ENCODE measurements at places on chromosomes 2 and 18.

GRCh38 chr2:47650001-47650535 lies 132.9 kb upstream of the MSH6 start:
- DNase-seq: no peak

GRCh38 chr2:120384486-120385354 lies 38.8 kb downstream of the INHBB start:
- no peak for DNase-seq

- DNase-seq: no peak
Observed at GRCh38 chr18:46275370-46275769, 171.2 kb downstream of the HAUS1 start.

DNA sequence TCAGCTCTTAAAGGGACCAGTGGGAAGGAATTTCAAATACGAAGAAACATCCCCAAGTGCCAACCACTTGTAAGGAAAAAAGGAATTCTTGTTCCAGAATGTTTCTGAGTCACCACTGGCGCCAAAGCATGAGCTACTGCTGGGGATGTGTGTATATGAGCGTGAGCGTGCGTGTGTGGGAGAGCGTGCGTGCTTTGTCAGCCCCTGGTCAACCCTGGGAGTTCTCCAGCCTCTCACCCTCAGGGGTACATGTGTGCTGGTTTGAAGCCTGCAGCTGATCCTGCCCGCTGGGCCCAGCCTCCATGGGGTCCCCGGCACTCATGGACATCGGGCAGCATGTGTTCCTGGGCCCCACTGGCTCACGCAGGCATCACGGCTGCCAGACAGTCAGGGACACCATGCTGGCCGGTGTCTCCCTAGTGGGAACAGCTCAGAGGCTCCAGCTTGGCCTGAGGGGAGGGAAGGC lies 17.1 kb downstream of the HS6ST1 start:
- no peak for DNase-seq

DNA sequence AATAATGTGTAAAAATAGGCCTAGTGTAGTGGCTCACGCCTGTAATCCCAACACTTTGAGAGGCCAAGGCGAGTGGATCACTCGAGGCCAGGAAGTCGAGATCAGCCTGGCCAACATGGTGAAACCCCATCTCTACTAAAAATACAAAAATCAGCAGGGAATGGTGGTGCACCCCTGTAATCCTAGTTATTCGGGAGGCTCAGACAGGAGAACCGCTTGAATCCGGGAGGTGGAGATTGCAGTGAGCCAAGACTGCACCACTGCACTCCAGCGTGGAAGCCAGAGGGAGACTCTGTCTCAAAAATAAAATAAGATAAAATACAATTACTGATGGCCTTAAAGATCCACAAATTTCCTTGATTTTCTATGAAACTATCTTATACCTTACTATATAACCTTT lies 3.8 kb downstream of the ATF2 start:
- DNase-seq: no peak

- DNase-seq: no peak
Observed at GRCh38 chr2:69163109-69163508, 150.1 kb downstream of the ANTXR1 start.

Data from NCI-H524 (cell line).